ENCODE measurements at places on chromosomes 6 and 20.

GRCh38 chr6:158867381-158868121 lies 48.4 kb upstream of the EZR start:
- DNase-seq, result no peak

GRCh38 chr20:9409352-9409751 lies 105.0 kb upstream of the LAMP5 start:
- no peak for DNase-seq

- no peak for DNase-seq
Observed at GRCh38 chr6:25156123-25156522, 123.1 kb upstream of the CARMIL1 start.

DNA sequence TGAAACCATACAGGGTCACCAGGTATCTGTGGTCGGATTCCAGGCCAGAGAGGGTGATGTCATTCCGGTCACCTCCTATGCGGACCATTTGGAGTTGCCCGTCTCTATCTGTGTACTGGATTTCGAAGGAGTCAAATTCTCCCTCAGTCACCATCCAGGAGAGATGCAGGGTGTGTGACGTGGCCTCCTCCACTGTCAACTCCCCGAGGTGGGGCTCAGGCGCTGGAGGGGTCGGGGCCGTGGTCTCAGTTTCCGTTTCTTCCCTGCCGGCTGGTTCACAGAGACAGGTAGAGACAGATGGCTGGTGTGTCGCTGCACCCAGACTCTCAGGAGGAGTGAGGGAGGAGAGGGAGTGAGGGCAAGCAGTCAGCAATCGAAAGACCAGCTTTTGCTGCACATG lies 30.7 kb downstream of the CYP21A2 start:
- no peak for DNase-seq

GRCh38 chr6:74054190-74054589 lies 358.2 kb downstream of the CD109 start:
- no peak for DNase-seq

DNA sequence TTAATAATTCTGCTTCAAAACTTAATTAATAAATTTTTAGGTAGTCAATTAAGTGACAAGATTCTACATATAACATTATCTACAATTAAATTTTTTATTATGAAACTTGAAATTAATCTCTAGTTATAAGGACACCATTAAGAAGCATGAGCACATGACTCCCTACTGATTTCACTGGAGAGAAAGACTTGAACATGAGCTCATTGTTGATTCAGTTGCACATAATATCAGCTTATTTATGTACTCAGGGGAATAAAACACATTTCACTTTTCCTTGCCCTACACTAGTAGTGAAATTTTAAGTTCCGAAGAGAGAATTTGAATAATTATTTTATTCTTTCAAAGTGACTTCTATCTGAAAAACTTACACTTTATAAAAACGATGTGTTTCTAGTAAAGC lies 370.2 kb upstream of the EPHA7 start:
- DNase-seq, result no peak

GRCh38 chr20:36441027-36441414 lies 100.3 kb upstream of the MYL9 start:
- DNase-seq, result no peak

DNA sequence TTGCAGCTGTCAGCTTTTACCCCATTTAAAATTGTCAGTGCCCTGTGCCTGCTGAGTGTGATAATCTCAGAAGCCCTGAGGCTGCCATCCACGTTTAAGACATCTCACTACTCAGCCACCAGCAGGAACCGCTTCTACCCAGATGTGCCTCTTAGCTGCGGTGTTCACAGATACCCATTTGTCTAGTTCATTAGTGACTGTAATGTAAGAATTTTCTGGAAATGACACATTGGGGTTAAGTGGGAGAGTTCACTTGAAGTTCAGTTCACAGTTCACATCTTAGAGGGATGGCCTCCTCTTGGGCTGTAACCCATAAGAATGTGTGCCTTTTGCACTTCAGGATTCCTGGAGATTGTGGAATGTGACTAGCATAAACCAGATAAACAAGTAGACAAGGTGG lies 477.7 kb downstream of the BTBD3 start:
- no peak for DNase-seq

DNA sequence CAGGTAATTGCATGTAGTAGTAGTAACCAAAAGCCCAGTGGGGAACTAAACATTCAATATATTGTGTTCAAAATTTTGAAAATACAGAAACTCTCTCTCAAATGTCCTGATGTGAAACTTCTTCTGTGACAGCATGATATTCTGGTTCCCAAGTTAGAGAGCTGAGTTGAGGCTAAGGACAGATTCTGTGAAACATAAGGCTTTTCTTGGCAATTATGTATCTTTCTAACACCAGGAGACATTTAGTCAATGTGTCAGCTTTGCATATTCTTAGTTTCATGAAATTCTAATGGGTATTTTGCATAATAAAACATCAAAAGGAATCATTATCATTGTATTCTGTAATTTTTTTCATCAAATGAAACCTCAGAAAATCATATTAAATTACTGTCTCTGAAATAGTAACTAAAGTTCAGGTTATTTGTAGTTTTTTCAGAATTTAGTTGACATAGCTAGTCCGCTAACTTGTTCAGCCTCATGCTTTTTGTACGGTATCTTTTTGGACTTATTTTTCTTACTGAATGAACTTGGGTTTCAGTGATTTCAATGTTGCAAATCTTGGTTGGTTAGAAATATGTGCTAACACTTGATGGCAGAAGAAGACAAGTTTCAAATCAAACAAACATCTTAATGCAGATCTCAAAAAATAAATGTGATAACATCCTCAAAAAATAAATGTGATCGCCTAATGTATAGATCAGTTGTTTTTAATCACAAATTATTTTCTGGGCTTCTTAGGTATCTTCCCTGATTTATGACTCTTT lies 70.4 kb downstream of the AKAP7 start:
- DNase-seq, result no peak

GRCh38 chr6:156886409-156886808 lies 109.2 kb downstream of the ARID1B start:
- no peak for DNase-seq

DNA sequence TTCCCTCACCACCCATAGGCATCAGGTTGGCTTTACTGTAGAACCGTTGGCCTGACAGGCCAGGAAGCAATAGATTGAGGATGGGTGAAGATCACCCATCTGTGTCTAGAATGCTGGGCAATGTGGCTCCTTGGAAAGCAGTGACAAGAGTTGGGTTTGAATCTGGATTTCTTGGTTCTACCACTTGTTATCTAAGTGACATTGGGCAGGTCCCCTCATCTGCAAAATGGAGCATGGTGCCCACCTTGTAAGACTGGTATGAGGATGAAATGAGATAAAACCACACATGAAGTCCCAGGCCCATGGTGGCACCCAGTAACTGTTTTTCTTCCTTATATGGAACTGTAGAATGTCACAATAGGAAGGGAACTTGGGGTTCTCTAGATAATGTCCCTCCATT lies 22.6 kb upstream of the SIRPB2 start:
- DNase-seq, result no peak

DNA sequence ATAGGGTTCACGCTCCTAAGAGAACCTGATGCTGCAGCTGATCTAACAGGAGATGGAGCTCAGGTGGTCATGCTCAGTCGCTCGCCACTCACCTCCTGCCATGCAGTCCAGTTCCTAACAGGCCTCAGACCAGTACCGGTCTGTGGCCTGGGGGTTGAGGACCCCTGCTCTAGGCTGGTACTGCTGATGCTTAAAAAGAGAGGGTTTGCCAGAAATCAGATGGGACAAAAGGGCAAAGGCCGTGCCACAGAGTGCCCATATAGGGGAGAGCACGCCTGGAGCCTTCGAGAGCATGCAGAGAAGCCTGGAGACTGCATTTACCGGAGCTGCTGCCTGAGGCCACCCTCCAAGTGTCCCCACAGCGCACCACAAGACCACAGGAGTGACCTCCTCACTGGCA lies 75.5 kb downstream of the PTPN1 start:
- no peak for DNase-seq

GRCh38 chr6:147567141-147567805 lies 58.8 kb downstream of the SAMD5 start:
- DNase-seq, result no peak

DNA sequence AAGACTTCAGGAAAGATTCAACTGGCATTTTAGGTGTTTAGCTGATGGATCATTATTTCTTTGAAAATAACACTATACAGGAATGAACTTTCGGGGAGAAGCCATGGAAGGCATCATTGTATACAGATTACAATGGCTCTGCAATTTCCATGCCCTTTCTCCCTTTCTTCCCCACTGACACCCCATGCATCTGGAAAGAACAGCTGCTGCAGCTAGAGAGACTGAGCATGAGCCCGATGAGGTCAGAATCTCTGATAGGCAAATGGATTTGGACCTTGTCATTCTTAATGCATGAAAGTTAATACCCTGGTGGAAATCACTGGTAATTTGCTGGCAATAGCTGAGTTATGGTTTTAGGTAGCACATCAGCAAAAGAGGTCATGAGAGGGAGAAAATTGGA lies 54.8 kb downstream of the BTBD3 start:
- DNase-seq, result no peak

DNA sequence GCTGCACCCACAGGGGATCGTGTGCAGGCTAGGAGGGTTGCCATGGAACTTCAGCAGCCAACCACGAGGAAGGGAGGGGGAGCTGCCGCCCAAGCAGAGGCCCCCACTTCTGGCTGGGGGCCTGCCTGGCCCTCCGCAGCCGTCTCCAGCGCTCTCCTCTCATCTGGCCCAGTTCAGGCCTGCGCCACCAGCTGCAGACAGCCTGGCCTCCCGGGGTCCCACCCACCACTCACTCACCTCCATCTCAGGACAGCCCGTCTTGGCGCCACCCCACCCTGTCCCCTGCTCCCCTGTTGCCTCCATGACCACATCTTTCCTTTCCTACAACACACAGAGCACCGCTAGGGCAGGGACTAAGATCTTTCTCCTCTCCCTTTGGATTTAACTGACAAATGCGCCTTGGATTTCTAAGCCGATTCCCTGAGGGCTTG lies 98.7 kb downstream of the ANKRD60 start:
- no peak for DNase-seq

- no peak for DNase-seq
Observed at GRCh38 chr6:107361753-107362604, 97.4 kb downstream of the PDSS2 start.

- peak; percentile 80 for DNase-seq
Observed at GRCh38 chr6:77650098-77650663, 2.7 kb upstream of the MEI4 start.

- DNase-seq, result no peak
Observed at GRCh38 chr6:158653577-158654354, 3.9 kb downstream of the SYTL3 start.

- DNase-seq, result no peak
Observed at GRCh38 chr20:19498756-19499155, 259.3 kb upstream of the RIN2 start.

- no peak for DNase-seq
Observed at GRCh38 chr6:905556-905955, 212.6 kb upstream of the EXOC2 start.

DNA sequence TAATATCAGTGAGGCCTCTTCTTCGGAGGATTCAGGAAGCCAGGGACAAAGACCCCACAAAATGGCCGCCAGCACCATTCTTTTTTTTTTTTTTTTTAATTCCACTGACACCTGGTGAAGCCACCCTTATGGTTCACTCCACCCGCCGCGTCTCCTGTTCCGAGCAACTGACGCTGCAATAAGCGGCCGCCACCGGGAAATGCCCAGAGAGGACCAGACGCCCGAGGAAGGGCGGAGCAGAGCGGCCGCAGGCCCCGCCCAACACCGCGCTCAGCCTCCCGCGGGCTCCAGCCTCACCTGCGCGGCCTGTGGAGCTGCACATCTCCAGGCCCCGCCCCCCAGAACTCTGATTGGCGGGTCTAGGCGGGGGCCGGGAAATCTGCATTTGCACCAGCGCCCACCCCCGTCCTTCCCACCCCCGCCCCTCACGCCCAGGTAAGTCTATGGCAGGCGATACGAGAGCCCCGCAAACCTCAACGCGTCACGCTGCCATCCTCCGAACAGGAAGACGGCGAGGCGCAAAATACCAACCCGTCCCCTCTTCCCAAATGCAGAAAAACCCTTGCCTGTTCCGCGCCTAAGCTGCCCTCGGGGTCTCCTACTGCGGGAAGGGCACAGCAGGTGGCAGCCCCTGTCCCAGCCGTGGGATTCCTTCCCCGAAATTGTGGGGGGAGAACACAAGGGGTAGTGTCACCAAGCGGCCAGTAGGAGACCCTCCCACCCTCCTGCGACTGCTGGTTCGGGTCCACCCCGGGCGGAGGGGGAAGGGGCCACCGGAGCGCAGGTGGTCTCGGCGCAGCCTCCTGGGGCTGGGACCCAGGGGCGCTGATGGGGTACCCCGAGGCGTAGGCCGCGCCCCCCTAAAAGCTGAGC lies 960 bp downstream of the ATP9A start:
- DNase-seq, result peak; percentile 92

- DNase-seq, result no peak
Observed at GRCh38 chr20:7855545-7855944, 84.7 kb downstream of the HAO1 start.

DNA sequence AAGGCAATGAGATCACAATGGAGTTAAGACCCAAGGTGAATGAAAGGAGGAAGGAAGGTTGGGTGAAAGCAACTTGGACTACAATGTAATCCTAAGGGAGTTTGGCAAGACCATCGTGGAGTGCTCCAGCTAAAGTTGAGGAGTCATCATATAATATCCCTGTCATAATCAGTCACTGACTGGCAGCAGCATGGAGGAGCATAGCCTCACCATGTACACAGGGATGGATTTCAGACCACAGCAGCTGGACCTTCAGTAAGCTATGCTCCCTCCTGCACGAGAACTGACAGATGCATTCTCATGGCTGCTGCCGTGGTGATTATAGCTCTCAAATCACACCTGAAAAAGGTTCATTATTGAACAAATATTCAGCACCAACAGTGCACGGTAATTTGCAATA lies 43.0 kb downstream of the GOPC start:
- no peak for DNase-seq

- DNase-seq, result no peak
Observed at GRCh38 chr6:33166363-33166762, 25.9 kb downstream of the COL11A2 start.

DNA sequence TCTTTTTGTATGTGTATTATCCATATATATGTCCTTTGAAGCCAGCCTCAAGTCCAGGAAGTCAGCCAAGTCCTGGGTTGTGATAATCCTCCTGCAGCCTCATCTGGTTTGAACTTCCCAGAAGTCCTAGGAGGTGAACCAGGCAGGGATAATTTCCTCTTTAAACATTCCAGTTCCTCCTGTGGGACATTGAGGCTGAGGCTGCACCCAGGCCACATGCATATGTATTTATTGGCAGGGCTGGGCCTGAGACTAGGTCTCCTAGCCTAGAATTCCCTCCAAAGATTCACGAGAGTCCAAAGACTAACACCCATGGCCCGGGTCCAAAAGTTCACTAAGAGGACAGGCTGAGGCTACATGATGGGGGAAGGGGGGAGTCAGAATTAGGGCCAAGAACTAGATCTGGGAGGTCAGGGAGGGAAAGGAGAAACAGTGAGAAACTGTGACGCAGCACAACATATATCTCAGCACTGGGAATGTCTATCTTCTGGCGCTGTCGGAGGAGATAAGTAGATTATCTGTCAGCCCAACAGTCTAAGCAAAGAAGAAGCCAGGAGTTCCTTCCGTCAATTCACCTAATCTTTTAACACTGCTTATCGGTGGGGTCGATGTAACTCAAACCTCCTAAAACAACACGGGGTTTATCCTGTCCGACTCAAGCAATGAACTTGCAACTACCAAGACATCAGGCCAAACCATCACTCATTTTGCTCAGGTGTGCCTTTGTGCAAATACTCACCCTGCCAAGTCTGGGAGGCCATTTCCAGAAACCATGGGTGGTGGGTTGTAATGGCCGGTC lies 43.3 kb downstream of the SNX5 start:
- DNase-seq, result no peak
